ENCODE measurements at places on chromosomes 1 and 21.

DNA sequence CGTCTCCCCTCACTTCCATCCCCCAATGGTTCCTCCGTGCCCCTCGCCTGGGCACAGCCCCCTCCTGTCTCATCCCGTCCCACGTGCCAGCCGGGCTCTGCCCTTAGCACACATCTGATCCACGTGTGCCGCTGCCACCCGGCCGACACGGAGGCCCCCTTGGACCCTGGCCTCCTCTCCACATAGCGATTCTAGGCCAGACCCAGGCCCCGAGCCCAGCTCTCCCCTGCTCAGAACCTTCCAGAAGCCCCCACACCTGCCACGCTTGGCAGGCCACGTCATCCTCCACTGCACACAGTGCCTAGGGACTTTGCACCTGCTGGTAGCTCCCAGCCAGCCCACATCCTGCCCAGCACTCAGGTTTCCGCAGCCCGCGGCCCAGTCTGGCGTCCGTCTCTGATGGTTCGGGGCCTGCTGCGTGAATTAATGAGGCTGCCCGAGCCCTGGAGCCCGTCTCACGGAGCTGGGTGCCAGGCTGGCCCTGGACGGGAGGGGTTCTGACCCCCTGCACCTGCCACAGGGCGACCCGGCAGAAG, 20.1 kb downstream of the PLCH2 start:
- DNase-seq: no peak

DNA sequence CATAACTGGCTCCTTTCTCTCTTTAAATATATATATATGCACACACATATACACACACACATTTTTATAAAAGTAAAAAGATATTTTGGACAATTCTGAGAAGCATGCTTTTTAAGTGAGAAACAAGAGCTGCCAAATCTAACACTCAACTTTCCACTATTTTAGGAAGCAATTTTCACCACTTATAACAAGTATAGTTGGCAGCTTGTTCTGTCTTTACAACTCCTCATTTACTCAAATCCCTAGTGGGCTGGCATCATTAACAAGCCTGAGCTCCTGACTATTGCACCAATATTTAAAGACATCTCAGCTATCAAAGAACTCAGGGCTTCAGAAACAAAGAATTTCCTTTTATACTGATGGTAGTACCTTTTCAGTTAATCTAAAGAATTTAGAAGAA, 76.6 kb downstream of the RAB3GAP2 start:
- DNase-seq: no peak

DNA sequence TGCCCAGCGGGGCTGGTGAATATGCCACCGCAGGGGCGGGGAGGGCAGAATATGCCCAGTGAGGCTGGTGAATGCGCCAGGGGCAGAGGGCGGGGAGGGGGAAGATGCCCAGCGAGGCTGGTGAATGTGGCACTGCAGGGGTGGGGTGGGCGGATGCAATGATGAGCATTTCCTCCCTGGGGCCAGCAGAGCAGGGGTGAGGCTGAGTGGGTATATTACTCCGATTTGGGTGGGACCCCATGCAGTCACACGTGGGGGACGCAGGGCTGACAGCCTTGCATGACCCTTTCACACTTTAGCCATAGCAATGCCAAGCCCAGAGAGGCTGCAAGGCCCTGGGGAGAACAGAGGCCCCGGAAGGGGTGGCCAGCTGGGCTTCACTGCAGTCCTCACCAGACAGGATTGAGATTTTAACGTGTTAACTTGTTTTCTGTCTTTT, 9.3 kb upstream of the SLX9 start:
- DNase-seq: no peak

- DNase-seq: no peak
These were observed 43.9 kb downstream of the SWT1 start for GRCh38 chr1:185200889-185201288.

- DNase-seq: peak; percentile 85
These were observed 60.7 kb downstream of the MORN1 start for GRCh38 chr1:2330519-2331199.

- no peak for DNase-seq
These were observed 119.1 kb downstream of the RGS7 start for GRCh38 chr1:241237873-241238272.

DNA sequence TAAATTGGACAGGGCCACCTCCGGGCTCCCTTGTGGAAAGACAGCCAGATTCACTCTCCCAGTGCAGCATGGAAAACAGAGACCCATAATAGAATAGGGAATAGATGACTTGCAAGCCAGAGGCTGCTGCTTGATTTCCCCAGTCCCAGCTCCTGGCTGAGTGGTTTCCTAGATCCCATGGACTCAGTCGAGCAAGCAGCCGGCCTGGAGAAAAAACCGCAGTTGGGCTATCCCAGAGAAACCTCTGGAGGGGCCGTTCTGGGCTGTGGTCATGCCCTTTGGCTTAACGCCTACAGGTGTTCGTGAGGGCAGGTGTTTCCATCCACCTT, 61.7 kb downstream of the ELK4 start:
- DNase-seq: no peak

- DNase-seq: no peak
These were observed 5.3 kb upstream of the CHD1L start for GRCh38 chr1:147236959-147237791.

- DNase-seq: no peak
These were observed 15.7 kb downstream of the ATP1A4 start for GRCh38 chr1:160167056-160167455.

DNA sequence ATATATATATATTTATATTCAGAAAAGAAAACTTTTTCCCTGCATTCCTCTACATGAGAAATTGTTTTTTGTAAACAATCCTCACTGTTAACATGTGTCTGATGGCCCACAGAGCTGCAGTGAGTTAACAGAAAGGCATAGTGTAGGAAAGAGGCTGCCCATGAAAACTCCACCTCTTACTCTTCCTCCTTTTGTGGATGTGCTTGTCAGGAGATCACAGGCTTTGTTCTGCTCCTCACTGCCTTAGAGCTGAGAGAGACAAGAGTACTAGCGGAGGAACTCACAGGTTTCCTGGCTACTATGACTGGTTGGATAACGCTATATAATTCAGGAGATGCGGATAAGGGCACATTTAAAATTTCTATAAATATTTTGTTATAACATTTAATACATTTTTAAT, 200.6 kb downstream of the BRINP3 start:
- no peak for DNase-seq

GRCh38 chr1:197336571-197336970, 68.5 kb downstream of the CRB1 start:
- no peak for DNase-seq

- no peak for DNase-seq
These were observed 118.6 kb downstream of the LRIG2 start for GRCh38 chr1:113191579-113192076.

DNA sequence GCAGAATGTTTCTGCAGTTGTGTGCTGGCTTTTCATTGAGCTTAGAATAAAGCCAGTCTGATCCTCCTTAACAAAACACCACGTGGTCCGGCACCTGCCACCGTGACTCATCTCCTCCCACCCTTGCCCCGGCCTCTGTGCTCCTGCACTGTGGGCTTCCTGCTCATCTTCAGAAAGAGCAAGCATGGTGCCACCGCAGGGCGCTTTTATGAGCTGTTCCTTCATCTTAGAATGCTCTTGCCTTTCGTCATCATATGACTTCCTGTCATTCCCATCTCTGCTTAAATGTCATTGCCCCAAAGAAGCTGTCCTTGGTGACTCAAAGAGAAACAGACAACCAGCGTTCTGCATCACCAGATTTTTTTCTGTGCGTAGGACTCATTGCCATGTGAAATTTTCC, 117.8 kb downstream of the HHAT start:
- DNase-seq: no peak

- peak; percentile 5 for DNase-seq
These were observed 4.6 kb upstream of the NKAIN1 start for GRCh38 chr1:31244326-31244725.

- peak; percentile 84 for DNase-seq
These were observed 24.6 kb downstream of the ARHGEF19 start for GRCh38 chr1:16187748-16188401.

- DNase-seq: no peak
These were observed 49.5 kb downstream of the ATP6V1G3 start for GRCh38 chr1:198491028-198491427.

DNA sequence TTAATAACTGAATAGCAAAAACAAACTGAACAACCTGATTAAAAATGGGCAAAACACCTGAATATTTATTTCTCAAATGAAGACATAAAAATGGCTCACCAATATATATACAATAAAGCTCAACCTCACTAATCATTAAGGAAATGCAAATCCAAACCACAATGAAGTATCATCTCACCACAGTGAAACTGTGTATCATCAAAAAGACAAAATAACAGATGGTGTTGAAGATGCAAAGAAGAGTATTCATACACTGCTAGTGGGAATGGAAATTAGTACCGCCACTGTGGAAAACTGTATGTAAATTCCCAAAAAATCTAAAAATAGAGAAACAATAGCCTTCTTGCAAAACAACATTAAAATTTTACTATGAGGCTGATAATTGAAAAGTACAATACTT, 1660.1 kb upstream of the B3GALT2 start:
- DNase-seq: no peak

GRCh38 chr1:119359730-119360129, 8.9 kb upstream of the HAO2 start:
- no peak for DNase-seq

DNA sequence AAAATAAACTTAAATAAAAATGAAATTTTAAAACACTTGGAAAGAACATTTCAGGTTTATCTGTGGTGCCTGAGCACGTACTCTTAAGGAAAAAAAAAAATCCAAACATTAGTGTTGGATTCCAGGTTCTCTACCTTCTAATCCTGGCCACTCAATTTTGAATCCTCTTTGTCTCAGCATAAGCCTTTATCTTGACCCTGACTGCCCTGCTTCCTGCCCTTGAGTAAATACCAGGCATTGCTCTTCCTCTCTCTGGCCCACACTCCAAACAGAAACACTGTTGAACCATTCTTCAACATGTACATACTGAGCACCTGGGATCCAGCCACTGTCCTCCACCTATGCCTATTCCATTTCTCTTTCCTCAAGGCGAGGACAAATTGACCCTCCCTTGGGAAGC, 11.4 kb upstream of the VANGL1 start:
- DNase-seq: no peak

GRCh38 chr1:196433000-196433399, 175.2 kb downstream of the KCNT2 start:
- DNase-seq: no peak

DNA sequence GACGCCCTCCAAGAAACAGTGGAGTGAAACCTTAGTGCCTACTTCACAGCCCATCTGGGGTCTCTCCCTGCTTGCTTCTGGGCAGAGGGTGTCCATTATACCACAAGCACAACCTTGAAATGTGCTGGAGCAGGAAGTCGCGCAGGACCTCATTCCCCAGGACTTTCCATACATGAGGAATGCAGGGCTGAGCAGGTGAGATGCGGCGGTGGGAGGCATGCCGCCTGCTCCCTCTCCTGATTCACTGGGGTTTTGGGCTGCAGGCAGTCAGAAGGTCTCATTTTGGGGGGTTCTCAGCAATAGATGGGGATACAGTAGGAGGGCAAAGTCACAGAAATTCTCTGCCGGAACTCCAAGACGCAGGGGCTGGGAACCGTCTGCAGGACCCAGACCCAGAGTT, 15.7 kb upstream of the UMODL1 start:
- DNase-seq: no peak

- DNase-seq: no peak
These were observed 36.1 kb upstream of the PRKACB start for GRCh38 chr1:84107955-84108354.

- DNase-seq: no peak
These were observed 8.7 kb downstream of the KIRREL1 start for GRCh38 chr1:158002022-158002630.

DNA sequence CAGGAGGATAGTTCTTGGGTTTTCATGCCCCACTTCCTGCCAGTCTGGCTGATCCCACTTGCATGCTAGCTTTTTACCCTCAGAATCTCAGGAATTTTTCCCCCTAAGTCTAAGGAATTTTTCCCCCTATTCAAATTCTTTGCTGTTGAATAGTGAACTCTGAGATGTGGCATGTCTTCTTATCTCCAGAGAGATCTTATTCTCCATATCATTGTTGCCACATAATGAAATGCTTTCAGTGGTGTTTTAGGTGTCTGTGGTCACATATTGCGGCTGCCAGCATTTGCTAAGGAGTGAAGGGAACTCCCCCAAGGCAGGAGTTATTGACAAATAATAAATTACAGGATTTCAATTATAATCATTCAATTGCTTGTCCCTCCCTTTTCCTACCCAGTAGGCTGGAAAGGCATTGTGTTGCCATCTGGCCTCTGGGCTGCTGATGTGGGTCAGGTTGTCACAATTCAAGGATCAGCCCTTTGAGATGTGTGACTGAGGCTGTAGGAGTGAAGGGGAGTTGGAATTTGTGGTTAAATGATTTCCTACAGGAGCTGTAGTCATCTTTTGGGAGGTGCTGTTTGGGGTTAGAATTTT, 3.9 kb upstream of the FLG start:
- peak; percentile 19 for DNase-seq

- DNase-seq: no peak
These were observed 71.0 kb downstream of the MAB21L3 start for GRCh38 chr1:116182019-116182714.

- no peak for DNase-seq
These were observed 52.1 kb downstream of the ARID4B start for GRCh38 chr1:235275836-235276235.

DNA sequence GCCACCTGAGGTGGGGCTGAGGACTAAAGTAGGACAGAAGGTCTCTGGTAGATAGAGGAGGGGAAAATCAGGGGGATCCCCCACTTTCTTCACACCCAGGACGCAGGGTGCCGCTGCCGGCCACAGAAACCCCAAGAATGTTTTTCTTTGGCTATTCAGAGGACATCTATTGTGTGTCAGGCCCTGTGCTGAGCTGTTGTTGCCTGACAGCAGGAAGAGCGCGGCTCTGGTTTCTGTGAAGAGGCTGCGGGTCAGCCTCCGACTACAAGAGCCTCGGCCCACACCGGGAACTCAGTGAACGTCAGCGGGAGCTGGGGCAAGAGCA, 407 bp upstream of the PIGV start:
- DNase-seq: peak; percentile 55

GRCh38 chr1:103509250-103509649, 16.2 kb upstream of the RNPC3 start:
- DNase-seq: no peak

DNA sequence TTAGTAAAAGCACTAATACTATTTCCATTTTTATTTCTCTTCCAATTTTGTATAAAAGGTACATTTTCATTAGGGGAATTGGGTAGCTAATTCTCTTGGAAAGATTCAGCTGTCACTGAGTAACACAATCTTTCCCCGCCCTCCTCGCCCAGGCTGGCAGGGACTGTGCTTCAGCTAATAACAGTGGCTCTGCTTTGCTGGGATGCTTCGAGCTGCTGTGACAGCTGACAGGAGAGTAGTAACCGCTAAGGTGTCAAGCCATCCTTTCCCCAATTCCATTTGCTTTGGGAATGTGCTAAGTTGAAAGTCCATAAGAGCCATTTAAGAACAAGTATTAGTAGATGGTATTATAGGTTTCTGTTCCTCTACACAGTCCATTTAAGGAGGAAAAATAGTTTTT, 106.7 kb upstream of the NRIP1 start:
- DNase-seq: no peak

DNA sequence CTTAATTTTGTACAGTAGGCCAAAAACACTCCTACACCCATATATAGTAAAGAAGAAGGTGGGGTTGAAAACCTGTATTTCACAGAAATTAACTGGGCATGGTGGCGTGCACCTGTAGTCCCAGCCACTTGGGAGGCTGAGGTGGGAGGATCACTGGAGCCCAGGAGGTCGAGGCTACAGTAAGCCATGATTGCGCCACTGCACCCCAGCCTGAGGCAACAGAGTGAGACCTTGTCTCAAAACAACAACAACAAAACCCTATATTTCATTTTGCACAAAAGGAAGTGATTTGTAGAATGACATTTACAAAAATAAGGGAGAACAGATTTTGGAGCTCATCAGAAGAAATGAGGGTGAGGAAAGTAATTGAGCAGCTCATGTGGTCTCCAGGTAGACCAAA, 2.2 kb upstream of the LYPLA2 start:
- DNase-seq: no peak
